Esophagus mucosa (tissue), 1 donor: ENCODE measurements at places on chromosomes 2 and 18.

- no peak for ATAC-seq
These were observed 26.4 kb downstream of the ELP2 start for GRCh38 chr18:36155851-36156757.

- no peak for ATAC-seq
These were observed 75.9 kb downstream of the PTGR3 start for GRCh38 chr18:75132931-75133525.

- ATAC-seq = no peak
These were observed 520.5 kb downstream of the TDRD15 start for GRCh38 chr2:21644266-21644665.

DNA sequence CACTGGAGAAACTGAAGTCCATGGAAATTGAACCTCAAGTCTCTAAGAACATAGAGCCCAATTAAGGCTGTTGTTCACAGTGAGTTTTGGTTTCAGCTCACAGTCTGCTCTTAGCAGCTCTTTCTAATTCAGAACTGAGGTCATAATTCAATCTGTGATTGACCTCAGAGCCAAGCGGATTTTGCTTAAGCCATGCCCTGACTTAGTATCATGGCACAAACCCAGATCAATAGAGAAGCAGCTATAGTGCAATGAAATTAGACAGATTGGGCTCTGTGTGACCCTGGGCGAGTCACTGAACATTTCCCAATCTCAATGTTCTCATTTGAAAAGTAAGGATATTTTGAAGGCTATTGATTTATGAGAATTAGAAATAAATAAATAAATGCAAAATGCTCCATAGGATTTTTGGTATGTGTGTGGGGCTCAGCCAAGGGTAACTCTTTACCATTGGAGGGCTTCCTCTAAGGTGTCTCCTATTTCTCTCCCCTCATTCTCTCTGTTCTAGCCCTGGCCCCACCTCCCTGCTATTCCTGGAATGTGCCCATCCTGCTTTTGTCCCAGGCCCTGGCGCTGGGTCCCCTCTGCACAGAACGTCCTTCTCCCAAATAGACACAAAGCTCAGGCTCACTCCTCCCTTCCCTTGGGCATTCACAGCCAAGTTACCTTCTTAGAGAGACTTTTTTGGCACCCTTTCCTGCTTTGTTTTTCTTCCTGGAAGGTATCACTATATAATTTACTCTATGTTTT lies 239.6 kb downstream of the LPIN1 start:
- ATAC-seq = peak; percentile 69

GRCh38 chr2:216039918-216040317 lies 26.6 kb upstream of the MREG start:
- peak; percentile 62 for ATAC-seq

DNA sequence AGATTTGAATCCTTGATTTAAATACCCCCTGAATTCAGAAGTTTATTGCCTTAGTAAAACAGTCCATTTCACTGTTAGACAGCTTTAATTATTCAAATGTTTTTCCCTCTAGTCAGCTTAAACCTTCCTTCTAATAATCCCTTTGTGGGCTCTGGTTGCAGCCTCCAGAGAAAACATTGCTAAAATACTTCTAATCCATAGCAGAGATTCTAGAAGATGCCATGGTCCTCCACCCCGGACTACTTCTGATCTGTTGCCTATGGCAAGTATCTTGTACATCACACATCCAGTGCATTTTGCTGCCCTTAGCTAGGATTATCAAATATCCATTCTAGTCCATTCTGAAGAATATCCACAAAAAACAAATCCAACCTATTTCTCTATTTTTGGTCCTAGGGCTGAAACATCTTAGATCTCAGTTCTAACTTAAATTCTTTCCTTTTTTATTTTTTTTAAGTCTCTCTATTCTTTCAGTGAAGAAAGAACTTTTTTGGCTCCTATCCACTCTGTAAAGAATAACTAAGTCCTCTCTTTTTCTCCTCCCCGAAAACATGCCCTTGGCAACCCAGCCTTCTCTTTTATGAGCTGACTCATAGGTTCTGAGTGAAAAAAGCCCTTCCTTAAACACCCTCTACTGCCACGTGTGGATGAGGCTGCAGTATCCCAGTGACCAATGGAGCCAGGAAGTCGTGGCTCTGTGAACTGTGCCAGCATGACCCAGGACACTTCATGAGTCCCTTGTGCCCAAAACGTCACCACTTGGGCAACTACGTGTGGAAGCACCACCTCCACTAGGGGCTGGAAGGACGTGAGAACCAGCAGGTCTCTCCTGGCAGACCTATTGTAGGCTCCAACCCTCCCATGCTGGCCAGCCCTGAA lies 349.8 kb downstream of the TNS1 start:
- ATAC-seq = peak; percentile 98

GRCh38 chr2:99106913-99107312 lies 34.6 kb upstream of the C2orf15 start:
- no peak for ATAC-seq

GRCh38 chr2:133977405-133977804 lies 276.5 kb upstream of the MGAT5 start:
- ATAC-seq = no peak

- no peak for ATAC-seq
These were observed 156.2 kb upstream of the DNMT3A start for GRCh38 chr2:25497918-25498407.

GRCh38 chr2:3637692-3638455 lies 20.1 kb upstream of the ALLC start:
- ATAC-seq = no peak

DNA sequence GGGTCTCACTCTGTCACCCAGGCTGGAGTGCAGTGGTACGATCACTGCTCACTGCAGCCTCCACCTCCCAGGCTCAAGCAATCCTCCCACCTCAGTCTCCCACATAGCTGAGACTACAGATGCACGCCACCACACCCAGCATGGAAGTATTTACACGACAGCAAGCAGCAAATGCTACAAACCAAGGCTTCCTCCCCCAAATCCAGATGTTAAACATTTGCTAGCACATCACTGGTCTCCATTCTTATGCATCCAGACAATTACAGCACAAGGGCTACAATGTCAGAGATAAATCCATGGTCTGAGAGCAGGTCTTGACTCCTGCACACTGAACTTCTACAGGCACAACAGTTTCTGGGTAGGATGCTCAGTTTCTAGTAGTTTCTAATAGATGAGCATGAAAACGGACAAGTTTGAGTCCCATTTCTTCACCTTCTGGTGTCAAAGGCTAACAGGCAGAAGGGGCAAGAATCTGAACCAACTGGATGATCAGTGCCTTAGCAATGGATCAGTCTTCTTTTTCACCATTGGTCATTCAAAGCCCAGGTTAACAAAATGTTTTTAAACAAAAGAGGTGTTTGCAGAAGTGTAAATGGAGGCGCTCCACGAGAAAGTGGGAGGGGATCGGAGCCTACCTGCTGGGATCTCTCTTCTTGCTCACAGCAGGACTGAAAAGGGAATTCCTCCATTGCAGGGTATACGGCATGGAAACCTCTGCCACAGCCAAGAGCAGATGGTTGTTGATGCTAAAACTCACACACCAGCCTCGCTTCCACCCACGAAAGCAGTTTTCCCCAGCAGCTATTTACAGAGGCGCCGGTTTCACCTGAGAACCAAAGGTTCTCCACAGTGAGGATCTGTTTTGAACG lies 135.0 kb upstream of the ARL4C start:
- ATAC-seq = no peak

DNA sequence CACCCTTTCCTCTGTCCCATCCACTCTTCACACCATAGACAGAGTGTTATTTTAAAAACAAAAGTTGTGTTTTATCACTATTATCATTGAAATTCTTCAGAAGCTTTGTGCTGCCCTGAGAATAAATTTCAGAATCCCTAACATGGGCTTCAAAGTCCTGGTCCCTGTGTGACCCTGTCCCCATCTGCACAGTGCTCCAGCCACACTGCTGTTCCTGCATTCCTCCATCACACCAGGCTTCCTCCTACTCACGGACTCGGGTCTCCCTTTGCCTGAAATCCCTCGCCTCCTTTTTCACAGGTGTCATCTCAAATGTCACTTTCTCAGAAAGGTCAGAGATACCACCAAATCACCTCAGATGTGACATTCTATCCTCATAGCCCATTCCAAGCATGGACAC lies 8.2 kb upstream of the DTNA start:
- ATAC-seq = no peak

DNA sequence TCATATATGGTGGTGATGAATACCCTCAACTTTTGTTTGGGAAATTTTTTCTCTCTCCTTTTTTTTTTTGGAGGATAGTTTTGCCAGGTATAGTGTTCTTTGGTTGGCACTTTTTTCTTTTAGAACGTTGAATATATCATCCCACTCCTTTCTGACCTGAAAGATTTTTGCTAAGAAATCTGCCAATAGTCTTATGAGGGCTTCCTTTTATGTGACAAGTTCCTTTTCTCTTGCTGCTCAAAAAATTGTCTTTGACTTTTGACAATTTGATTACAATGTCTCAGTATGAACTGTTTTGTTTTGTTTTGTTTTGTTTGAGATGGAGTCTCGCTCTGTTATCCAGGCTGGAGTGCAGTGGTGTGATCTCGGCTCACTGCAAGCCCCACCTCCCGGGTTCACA lies 21.5 kb downstream of the GNAL start:
- no peak for ATAC-seq

DNA sequence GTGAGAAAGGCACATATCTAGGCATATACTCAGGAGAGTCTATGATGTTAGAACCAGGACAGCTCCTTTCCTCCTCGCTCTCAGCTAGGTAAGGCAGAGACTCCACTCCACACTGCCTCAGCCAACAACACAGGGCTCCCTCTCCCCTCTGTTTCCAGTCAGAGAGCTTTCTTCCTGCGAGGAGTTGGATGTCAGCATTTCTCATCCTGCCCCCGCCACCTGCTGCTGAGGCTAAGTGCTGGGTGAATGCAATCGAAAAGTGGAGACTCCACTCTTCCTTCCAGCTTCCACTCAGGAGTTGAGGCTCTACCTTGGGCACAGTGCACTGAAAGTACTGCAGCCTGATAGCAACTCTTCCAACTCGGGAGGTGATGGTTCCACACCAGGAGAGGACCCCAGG lies 177.2 kb upstream of the RAB6C start:
- ATAC-seq = no peak

- ATAC-seq = no peak
These were observed 3.9 kb downstream of the NPAS2 start for GRCh38 chr2:100823665-100824438.

DNA sequence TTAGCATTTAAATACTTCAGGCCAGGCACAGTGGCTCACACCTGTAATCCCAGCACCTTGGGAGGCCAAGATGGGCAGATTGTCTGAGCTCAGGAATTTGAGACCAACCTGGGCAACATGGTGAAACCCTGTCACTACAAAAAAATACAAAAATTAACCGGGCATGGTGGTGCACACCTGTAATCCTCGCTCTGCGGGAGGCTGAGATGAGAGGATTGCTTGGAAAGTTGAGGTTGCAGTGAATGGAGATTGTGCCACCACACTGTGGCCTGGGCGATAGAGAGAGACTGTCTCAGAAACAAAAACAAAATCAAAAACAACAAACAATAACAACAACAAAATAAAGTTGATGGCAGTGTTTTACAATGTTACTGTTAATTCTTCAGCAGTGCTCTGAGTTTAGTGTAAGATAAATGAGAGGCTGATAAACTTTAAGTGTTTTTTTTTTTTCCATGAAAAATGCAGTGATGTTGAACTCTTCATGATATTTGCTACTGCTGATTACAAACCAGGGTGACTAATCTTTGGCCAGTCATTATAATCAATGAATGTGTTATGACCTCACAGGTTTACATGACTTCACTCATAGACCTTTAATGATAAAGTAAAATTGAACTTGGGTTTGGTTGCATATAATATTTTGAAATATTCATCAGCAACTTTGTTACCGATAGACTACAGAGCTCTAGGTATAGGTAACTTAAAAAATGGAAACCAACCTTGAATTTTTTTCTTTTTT lies 2.5 kb downstream of the ITGAV start:
- no peak for ATAC-seq

DNA sequence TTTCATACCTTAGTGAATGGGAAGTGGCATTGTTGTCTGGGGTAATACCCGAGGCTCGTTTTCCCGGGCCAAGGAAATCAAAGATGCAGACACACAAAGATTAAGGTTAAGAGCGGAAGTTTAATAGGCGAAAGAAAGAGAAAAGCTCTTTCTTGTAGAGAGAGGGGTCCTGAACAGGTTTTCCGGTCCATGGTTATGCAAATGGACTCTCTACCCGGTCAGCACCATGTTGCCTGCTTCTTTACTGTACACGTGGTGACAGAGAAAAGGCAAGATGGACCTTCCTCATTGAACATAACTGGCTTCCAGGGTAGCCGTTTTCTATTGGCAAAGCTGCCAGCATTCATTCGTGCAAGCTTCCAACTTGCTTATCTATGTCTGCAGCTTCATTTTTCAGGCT lies 2063.5 kb downstream of the SUCLG1 start:
- ATAC-seq = no peak

DNA sequence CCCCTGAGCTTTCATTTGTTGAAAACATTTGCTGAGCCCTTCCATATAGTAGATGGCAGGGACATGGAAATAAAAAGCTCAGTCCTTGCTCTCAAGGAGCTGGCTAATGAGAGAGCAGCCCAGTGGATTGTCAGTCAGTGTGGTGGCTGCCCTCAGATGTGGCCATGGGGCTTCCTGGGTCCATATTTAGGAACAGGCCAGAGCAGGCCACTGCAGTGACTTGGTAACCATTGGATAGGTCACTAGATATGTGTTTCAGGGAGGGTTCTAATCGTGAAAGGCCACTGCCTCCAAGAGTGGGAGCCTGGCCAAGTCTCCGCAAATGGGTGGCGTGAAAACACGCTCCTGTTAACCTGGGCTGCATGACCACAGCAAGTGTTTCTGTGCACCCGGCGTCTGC lies 37.4 kb downstream of the NPAS2 start:
- no peak for ATAC-seq

DNA sequence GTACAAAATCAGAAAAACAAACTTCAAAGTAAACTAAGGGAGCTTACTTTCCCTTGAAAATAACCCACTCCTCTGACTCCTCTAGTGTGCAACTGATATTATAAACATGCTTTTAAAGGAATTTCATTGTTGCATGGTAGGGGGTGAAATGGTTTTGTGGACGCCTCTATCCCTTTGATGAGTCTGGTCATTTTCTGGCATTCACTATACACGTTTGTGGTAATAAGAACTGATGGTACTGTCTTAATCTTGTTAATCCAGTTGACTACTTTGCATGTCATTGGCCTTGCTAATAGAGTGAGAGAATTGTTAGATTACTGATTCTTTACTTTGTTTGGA lies 2.8 kb downstream of the INSIG2 start:
- no peak for ATAC-seq
